ENCODE measurements at places on chromosomes 6 and 20.

GRCh38 chr20:19802492-19803158 is 44.6 kb downstream of the RIN2 start:
- no peak for DNase-seq

DNA sequence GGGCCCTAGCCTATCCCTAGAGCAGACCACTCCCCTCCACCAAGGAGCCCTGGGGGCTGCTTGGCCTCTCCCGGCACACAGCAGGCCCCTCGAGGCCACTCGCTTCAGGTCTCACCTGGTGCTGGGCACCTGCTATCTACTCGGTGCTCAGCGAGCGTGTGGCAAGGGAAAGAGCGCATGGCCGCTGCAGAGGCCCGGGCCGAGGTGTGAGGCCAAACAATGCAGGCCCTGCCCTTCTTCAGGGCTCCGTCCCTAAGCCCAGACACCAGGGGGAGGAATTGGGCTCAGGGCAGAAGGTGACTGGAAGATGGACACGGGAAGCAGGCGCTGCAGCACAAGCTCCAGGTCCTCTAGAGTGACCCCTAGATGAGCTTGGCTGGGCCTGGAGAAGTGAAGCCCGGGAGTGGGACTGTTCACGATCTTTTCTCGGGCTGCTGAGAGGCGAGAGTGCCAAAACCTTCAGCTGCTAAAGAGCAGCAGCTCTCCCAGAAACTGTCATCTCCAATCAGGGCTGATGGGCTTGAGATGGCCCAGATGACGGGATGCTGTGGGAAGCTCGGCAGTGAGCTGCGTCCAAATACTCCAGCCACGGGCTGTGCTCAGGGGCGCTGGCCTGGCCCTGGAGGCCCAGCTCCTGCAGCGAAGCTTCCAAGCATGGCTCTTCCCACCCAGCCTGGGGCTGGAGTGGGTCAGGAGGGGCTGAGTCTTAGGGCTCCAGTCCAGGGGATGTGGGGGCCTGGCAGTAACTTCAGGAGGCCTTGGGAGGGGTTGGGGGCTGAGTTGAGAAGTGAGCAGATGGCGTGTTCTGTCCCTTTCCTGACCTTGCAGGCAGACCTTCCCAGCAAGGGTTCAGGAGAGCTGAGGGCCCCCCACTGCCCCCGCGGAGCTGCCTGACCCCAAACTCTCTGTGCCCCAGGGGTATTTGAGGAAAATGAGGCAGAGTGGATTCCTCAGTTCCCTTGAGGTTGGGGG is 43.7 kb downstream of the APCDD1L start:
- no peak for DNase-seq

GRCh38 chr20:43699941-43700565 is 26.7 kb downstream of the GTSF1L start:
- DNase-seq: no peak

GRCh38 chr20:32651537-32651936 is 22.2 kb downstream of the C20orf203 start:
- no peak for DNase-seq

DNA sequence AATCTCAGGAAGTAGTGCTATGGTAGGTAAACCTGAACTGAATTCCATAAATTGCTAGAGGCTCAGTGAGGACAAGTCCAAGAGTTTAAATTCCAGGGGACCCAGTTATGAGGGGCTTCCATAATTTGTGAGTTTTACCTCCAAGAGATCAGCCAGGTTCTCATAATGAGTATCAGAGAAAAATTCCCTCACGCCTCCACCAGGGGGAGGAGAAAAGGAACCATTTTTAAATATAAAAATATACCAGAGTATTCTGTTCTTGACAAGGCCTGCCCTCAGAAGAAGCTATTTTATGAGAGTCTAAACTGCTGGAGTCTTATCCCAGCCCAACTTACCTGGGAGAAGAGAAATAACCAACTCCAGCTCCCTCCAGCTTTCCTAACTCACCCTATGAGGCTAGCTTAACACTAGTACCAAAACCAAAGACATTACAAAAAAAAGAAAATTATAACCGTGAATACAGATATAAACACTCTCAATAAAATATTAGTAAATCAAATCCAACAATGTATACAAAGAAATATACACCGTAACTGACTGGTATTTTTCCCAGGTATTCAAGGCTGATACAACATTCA is 158.7 kb downstream of the TFAP2A start:
- DNase-seq: peak; percentile 21

- no peak for DNase-seq
These were observed 29.9 kb downstream of the GABRR2 start for GRCh38 chr6:89284963-89285735.

DNA sequence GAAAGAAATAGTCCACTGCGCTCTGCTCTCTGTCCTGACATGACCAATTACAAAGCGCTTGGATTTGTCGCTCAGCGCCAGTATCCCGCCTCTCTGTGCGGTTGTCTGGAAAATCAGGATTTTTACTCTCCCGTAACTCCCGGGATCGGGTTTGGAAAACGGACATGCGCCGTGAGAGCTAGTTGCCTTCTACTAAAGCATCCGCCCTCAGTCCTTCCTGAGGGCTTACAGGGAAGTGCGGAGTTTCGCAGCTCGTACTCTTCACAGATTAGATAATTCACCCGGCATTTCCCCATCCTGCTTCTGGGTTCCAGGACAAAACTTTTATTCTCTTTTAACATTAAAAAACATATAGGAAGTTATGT is 427 bp upstream of the MKKS start:
- peak; percentile 98 for DNase-seq

- DNase-seq: peak; percentile 83
These were observed 26.8 kb upstream of the UBE2J1 start for GRCh38 chr6:89379281-89379680.

DNA sequence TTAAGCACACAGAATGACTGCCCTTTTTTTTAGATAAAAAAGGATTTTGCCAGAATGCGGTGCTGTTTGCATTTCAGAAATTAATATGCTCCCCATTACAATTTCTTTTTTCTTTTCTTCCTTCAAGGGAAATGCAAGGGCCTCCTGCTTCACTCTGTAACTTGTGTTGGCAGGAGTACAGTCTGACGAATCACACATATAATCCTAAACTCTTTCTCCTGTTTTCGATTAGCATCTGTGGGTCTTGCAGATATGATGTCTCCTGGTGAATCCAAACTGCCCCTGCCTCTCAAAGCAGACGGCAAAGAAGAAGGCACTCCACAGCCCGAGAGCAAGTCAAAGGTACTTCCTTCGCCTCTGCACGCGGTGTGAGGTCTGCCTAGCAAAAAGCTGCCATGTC is 149.5 kb downstream of the TMEM242 start:
- DNase-seq: no peak

GRCh38 chr6:1790684-1791083 is 181.0 kb downstream of the FOXC1 start:
- DNase-seq: no peak

- DNase-seq: no peak
These were observed 113.5 kb downstream of the SLC22A3 start for GRCh38 chr6:160461641-160462040.

- no peak for DNase-seq
These were observed 42.7 kb upstream of the MYL9 start for GRCh38 chr20:36498386-36499179.

DNA sequence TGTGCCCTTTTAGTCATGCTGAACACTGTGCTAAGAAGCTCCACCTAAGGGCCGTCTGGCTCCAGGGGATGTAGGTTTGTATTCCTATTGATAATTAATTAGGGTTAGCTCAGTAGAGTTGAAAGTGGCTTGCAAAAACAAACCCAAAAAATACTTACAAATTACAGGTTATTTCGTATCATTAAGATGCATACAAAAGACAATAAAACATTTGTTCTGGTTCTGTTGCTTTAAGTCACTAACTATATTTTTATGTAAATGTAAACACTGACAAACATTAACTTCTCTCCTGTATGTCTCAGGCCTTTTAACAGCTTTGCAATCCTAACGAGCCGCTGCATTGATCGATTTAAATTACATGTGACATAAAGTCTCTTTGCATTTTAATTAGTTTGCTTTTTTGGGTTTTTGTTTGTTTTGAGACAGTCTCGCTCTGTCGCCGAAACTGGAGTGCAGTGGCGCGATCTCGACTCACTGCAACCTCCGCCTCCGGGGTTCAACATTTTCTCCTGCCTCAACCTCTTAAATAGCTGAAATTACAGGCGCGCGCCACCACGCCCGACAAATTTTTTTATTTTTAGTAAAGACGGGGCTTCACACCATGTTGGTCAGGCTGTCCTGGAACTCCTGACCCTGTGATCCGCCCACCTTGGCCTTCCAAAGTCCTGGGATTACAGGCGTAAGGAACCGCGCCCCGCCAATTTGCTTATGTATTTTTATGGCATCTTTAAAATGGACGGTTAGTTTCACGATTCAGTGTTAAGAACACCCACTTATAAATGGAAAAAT is 110.9 kb downstream of the HFE start:
- peak; percentile 46 for DNase-seq

DNA sequence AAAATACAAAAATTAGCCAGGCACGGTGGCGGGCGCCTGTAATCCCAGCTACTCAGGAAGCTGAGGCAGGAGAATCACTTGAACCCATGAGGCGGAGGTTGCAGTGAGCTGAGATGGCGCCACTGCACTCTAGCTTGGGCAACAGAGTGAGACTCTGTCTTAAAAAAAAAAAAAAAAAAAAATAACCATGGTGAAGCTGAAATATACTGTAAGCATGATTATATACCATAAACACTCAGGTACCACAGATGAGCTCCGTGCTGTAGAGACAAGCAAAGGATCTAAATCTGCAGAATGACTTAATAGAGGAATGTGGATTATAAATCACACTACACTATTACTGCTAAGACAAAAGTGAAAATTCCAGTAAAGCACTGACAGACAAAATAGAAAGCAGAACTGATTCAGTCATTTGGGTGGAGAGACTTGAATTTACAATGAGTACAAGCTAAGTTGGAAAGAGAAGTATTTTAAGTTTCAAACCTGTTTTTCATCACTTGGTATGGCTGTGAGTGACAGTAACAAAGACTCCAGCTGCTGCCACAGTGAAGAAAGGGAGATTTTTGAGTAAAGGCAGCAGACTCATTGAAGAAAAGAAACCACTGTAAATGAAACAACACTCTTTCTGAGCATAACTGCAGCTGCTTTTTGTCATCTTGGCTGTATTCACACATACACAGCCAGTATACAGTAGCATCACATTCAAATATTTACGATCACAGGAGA is 322.1 kb downstream of the RNGTT start:
- peak; percentile 69 for DNase-seq

- no peak for DNase-seq
These were observed 167.3 kb upstream of the GMDS start for GRCh38 chr6:2412731-2413130.

DNA sequence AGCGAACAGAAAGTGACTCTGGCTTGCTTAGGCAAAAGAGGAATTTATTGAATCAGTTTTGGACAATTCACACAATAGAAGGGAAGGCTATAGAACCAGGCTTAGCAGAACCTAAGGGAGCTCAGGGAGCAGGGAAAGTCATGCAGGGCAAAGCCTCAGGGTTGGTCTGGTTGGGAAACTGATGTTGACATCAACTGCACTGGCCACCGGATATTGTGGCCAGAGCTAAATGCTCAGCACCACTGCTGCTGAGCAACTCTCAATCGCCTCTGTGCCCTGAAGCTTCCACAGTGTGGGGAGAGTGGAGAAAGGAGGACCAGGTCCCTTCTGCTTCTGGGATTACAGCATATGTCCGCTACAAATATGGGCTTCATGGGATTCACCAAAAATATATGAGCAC is 93.3 kb upstream of the GCM1 start:
- peak; percentile 76 for DNase-seq

DNA sequence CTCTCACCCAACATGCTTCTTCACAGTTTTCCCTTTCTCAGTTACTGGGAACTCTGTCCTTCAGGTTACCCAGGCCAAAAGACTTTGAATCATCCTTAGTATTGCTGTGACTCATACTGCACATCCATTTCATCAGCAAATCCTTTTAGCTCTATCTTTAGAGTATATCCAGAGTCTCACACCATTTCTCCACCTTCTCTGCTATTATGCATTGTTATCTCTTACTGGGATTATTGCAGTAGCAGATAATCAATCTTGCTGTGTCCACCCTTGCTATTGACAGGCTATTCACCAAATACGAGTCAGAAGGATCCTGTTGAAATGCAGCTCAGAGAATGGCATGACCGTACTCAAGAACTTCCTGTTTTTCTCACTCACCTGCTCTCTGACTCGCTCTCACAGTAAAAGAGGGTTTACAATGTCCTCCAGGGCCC is 57.3 kb downstream of the BCKDHB start:
- DNase-seq: peak; percentile 21

- DNase-seq: no peak
These were observed 325.4 kb downstream of the RNF144B start for GRCh38 chr6:18712595-18712994.

GRCh38 chr20:63740627-63741353 is 1.2 kb downstream of the SLC2A4RG start:
- DNase-seq: peak; percentile 71

- peak; percentile 85 for DNase-seq
These were observed 140.8 kb upstream of the CARMIL1 start for GRCh38 chr6:25138233-25138933.

DNA sequence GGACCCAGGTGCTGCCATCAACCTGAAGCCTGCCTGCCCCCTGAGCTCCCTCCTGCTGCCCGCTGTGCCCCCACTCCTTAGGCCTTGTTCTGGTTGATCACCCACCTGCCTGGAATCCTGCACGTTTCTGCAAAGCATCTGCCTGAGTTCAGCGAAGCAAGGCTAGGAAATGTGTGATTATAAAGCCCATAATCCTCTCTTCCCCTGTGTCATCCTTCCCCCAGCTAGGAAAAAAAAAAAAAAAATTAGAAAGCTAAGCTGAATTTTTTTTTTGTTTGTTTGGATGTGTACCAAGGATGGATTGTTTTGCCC is 93.2 kb downstream of the FOXA2 start:
- no peak for DNase-seq

GRCh38 chr20:39627765-39628164 is 665.6 kb downstream of the DHX35 start:
- no peak for DNase-seq

DNA sequence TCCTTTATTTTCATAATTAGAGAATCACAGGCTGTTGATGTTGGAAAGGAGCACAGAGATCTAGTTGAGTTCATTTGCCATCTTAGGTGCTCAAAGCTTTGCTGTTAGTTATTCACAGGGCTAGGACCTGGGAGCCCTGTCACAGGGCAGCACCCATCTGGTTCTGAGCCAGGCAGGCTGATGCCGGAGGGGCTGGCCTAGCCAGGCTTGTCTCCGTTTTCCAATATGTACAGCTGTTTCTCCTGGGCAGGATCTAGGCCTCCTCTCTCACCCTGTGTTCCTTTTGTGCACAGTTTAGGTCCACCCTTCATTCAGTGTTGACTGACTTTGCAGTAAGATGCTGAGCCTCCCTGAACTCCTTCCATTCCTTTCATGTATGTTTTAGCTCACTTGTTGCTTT is 33.4 kb downstream of the LRRC1 start:
- DNase-seq: no peak

GRCh38 chr6:27693766-27694546 is 218.2 kb downstream of the OR2B2 start:
- DNase-seq: peak; percentile 32

DNA sequence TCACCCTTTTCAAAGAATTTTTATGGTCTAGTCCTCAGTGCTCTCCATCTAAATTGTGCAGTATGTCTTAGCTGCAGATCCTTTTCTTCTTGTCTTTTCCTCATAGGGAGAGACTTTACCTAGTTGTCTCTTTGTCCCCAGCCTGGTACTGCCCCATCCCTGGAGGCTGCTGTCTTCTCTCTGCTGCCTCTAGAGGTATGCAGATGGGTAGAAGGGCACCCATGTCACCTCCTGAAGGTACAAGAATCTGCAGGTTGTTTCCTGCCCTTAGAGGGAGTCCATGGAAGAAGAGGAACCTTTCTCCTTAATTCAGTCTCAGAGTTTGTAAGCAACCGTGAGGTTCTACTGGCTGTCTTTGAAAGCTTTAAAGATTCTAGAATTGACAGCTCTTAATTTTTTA is 39.1 kb downstream of the MCM8 start:
- no peak for DNase-seq
